Karpas-422 (cell line): ENCODE measurements at places on chromosomes 11 and 22.

DNA sequence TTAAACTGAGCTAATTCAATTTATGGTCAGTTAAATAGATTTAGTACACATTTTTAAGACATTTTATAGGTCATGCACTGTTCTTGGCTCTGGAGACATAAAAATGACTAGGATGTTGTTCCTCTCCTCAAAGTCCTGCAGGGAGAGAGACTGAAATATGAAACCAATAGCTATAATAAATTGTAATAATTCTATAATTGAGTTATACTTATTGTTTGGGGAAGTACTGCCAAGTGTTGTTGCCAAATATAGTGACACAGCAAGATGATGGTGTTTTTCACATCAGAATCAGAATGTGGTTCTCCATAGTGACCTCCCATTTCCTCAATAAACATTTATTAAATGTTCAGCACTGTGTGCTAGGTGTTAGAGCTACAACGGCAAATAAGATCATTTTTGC, 470.6 kb downstream of the NTM start:
- DNase-seq, result no peak

DNA sequence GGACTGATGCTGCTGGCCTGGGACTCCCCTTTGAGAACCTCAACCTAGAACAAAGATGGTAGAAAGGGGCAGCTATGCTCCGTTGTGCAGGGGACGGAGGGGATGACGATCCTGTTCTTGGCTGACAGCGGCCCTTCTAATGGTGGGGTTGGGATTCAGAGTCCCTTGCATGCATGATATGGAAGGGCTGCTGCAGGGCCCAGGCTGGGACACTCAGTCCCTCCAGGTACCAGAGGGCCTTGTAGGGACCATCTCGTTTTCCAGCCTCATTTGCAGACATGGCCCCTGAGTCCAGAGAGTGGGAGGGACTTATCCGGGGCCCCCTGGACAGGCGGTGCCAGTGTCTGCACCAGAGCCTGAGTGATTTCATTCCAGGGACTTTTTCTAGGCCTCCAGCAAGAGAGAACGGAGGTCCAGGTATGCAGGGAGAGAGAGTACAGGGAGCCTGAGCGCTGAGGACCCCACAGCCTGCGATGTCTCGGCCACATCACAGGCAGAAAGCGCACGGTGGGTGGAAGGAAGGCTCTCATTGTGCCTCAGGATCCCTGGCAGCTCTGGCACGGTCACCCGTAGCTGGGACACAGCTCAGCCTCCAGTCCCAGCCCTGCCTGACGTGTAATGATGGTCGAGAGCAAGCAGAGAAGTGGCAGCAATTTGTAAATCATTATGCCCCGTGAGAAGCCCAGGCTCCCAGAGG, 860.8 kb downstream of the TBC1D22A start:
- no peak for DNase-seq

DNA sequence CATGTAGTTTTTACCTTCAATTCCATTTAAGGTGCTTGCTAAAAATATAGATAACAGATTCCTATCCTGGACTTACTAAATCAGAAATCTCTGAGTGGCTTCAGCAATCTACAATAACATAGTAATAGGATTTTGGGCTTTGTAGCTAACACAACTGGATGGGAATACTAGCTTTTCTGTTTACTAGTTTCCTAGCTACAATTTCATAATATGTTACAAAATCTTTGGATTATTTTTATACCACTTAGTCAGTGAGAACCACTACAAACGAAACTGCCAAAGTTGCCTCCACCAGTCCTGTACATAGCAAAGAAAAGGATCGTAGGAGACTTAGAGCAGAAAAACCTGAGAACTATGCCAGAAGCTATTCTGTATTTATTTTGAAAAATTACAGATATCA, 87.7 kb upstream of the ANO3 start:
- DNase-seq, result no peak

GRCh38 chr22:25114369-25115362, 85.0 kb upstream of the CRYBB3 start:
- DNase-seq, result peak; percentile 35

DNA sequence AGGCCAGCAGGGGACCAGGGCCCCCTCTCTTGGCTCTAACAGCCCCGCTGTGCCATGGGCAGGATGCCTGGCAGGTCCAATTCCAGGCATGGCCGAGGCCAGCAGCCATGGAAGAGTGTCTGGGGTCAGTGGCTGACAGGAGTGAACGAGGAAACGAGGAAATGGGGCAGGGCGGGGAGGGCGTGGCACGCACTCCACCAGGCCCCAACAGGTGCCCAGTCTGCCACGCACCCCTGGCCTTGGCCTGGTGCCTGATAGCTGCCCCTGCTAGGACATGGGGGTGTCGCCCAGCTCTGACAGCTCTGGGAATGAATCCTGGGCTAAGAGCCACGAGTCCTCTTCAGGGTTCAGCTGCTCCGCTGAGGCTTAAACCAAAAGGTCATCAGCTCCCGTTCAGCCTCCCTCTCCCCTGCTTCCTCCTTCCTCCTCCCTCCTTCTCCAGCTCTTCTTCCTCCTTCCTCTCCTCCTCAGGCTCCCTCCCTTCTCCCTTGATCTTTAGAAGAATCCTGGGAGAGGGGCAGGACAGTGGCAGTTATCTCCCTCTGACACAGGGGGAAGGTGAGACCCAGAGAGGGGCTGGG, 11.5 kb upstream of the TBC1D22A start:
- no peak for DNase-seq

DNA sequence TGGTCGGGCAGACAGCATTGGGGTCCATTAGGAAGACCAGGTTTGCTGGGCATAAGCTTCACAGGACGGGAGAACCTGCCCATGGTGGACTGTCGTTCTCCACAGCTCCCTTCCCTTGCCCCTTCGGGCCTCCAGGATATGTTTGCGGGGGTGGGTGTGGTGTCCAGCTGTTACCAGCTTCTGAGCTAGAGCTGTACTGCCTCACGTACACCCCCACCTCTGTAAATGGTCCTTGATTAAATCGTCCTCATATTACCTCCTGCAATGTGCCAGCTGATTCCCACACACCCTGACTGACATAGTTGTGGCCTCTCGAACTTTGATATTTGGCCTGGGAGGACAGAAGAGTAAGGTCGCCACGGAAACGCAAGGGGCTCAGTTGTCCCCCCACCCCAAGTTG, 16.2 kb upstream of the BCR start:
- DNase-seq, result no peak

DNA sequence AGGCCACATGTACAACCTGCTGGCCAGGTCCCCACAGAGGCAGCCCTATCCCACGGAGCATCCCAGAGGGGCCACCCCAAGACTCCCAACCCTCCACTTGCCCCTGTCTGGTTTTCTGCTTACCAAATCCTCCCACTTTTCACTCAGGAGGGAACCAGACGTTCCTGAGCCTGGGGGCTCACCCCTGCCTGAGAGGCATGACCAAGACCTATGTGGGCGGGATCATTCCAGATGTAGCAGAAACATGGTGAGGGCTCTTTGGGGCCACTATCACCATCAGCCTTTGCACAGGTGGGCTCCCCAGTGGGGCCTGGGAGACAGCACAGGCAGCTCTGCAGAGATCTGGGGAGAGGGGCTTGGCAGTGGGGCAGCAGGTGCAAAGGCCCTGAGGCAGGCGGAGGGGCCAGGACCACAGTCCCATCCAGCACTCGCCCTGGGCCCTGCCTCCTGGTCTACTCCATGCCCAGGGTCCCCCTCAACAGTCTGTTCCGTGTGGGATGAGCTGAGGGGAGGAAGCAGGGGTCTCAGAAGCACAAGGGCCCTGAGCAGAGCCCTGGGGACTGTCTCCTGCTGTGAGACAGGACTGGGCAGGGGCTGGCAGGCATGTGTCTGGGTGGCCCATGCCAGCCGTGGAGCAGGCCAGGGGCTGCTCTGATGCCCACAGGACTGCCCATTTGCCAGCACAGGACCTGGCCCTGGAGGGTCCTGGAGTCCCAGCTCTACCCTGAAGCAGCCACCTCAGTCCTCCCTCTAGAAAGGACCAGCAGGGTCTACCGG, 9.4 kb downstream of the PIM3 start:
- DNase-seq, result no peak

GRCh38 chr22:43390872-43391271, 20.9 kb upstream of the MPPED1 start:
- DNase-seq, result no peak

DNA sequence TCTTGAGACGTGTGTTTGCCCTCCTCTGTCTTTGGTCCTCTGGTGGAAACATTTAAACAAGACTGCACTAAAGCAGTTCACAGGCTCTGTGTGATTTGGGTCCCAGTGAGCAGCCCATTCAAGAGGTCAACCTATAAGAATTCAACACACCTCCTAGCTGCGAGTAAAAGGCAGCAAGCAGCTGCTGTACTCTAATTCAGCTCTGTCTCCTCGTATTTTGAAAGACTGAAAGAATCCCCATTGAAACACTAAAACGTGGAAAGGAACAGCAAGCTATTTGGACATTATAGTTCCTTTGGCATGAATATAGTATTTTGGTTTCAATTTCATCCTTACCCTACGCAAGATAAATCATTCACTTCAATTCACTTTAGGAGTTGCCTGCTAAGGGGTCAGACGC, 1046.7 kb downstream of the DLG2 start:
- DNase-seq, result no peak

GRCh38 chr22:26589367-26589844, 526 bp downstream of the TPST2 start:
- DNase-seq, result peak; percentile 69

GRCh38 chr11:38971141-38971540, 2373.1 kb upstream of the RAG2 start:
- DNase-seq, result no peak

GRCh38 chr22:49676783-49677494, 150.7 kb downstream of the BRD1 start:
- no peak for DNase-seq

DNA sequence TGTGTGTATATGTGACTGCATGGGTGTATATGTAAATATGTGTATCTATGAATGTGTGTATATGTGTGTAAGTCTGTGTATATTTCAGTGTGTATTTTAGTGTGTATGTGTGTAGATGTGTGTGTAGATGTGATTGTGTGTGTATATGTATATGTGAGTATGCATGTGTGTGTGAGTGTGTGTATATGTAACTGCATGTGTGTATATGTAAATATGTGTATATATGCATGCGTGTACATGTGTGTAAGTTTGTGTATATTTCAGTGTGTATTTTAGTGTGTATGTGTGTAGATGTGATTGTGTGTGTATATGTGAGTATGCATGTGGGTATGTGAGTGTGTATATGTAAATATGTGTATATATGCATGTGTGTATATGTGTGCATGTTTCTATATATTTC, 169.9 kb downstream of the MN1 start:
- DNase-seq, result no peak

DNA sequence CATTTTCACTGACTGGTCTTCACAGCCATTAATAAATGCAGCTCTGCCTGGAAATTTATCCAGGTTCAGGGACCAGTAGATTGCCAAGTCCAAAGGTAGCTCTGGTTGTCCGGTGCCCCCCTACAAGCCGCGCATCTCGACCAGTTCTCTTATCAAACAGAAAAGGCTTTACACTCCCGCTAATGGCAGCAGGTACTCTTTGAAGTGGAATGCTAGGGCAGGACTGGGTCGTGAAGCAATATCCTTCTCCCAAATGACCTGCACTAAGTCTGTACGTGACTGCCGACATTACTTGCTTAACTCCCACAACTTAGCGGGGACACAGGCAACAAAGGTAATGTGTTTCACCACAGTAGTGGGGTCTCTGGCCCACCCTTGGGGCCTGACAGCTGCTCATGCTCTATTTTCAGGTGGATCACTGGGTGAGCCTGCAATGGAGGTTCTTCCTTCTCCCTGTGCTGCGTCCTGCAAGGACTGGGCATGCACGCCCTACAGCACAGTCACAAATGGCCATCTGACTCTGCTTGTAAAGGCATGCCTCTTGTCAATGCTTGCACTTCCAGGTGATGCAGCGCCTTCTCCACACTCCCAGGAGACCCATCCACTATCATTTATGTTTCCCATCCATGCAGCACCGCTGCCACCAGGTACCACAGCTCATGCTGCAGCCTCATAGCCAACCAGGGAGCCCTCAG, 96.1 kb upstream of the CTSC start:
- DNase-seq, result no peak

DNA sequence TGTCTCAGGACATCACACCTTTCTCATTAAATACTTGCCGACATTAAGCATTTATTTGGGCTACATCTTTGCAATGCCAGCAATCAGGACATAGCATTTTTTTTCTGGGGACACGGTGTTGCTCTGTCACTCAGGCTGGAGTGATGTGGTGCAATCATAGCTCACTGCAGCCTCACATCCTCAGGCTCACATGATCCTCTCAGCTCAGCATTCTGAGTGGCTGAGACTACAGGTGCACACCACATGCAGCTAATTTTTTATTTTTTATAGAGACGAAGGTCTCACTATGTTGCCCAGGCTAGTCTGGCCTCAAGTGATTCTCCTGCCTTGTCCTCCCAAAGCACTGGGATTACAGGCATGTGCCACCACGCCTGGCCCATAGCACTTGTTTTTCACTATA, 21.6 kb downstream of the OR9G1 start:
- DNase-seq, result no peak

- peak; percentile 64 for DNase-seq
These were observed 5.9 kb upstream of the BDNF start for GRCh38 chr11:27705873-27706820.

GRCh38 chr11:88398372-88398771, 60.8 kb upstream of the CTSC start:
- no peak for DNase-seq

DNA sequence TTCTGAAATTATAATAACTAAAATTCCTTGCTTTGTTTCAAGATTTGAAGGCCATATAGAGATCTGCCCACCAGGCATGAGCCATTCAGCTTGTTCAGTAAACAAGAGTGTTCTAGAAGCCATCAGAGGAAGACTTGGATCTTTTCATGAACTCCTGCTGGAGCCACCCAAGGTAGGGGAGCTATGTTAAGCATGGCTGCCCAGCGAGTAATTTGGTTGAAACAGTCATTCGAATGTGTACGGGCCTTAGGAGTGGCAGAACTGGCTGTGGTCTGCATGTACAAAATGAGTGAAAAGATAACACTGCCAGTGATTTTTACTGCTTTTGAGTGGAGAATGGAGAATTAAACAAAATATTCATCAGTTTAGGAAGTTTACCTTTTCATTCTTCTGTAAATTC, 103.7 kb downstream of the PPP6R3 start:
- no peak for DNase-seq

GRCh38 chr11:115084231-115084630, 405.9 kb downstream of the NXPE2 start:
- DNase-seq, result no peak
